ENCODE measurements at places on chromosomes 13 and 19. TPM values are rescaled to one million over a fixed set of nuclear protein-coding genes. Genes with fewer than 3 reads are reported as not detected.

DNA sequence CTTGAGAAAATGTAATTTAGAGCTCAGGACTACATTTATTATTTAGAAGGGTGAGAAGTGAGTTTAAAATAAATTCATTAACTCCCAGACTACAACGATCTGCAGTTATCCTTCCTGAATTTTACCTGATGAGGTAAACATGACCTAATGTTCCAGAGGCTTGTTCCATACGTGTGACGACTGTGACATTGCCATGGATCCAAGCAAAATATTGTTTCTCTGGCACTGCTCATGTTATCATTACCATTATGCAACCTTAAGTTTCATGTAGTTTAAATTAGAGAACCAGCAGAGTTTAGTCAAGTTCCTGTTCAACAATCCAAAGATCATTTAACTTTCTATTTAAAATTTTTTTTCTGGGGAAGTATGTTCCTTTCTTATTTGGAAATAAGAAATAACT lies 279.6 kb downstream of the KLF5 start:
- DNase-seq = no peak

Gene PODNL1
- total RNA-seq = 1.2 TPM

Gene PTGER1
- 0.81 TPM for total RNA-seq

DNA sequence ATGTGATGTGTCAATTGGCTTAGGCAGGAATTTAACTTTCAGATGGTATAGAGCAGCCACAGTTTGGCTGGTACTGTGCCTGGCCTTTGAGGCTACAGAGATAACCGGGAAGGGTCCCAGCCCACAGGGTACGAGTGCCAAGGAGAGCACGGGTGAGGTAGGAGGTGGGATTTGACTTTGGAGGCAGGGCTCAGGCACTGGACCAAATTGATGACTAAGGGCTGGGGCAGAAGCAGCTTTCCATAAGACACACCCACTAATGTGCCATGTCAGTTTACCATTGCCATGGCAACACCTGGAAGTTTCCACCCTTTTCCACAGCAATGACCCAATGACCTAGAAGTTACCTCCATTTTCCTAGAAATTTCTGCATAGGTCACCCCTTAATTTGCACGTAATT lies 466.2 kb downstream of the TSHZ3 start:
- peak; percentile 34 for DNase-seq

DNA sequence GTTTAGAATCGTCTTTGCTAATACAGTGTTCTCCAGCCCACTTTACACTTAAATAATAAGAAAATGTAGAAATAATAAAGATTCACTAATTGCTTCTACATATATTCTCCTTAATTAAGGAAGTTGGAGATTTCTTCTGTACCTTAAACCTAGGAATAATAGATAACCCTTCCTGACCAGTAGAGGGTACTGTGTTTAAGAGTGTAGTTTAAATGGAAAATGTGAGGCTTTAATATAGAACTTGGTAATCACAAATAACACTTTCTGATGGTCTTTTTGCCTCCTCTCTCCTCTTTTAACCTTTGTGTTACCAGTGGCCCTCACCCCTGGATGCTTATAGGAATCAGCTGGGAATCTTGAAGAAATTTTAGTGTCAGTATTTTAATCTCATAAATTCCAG lies 20.7 kb downstream of the POMP start:
- DNase-seq = no peak

DNA sequence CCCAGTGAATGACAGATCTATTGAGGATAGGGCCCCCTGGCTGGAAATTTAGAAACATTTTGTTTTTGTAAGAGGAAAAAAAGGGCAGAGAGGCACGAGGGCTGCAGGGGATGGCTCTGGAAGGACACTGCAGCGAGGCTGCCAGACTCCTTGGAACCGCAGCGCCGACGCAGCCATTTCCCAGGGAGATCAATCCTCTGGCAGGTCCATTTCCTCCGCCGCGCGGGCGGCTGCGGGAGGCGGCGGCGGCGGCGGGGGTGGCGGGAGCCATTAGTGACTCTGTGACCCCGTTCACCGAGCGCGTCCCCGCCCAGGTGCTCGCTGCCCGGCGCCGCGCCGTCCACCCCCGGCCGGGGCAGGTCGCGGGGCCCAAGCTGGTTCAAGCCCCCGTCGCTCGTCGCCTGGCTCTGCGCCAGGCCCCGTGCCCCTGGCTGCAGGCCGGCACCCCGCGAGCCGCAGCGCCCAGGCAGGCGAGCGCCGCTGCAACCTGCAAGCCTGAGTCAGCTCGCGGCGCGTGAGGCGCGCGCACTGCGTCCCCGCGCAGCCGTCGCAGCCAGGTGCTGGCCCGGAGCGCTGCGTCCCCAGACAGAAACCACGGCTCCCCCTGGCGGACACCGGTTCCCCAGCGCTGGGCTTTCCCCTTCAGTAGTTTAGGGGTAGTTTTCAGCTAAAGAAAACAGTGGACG lies 192.6 kb downstream of the KATNAL1 start:
- peak; percentile 98 for DNase-seq

Gene SIGLEC14
- not detected for total RNA-seq

Gene RNF17
- not detected for total RNA-seq

- peak; percentile 71 for DNase-seq
Observed at GRCh38 chr13:64529874-64530485, 2700.2 kb downstream of the PCDH9 start.

- DNase-seq = peak; percentile 22
Observed at GRCh38 chr13:113787694-113788093, 28.7 kb downstream of the TMEM255B start.
